ENCODE measurements at places on chromosomes 2 and 18. TPM values are rescaled to one million over a fixed set of nuclear protein-coding genes. Genes with fewer than 3 reads are reported as not detected.

RAMP1 gene
- 3.2 TPM for polyA plus RNA-seq

PRKAG3 gene
- polyA plus RNA-seq: not detected

RBKS gene
- polyA plus RNA-seq: 1.3 TPM

DNA sequence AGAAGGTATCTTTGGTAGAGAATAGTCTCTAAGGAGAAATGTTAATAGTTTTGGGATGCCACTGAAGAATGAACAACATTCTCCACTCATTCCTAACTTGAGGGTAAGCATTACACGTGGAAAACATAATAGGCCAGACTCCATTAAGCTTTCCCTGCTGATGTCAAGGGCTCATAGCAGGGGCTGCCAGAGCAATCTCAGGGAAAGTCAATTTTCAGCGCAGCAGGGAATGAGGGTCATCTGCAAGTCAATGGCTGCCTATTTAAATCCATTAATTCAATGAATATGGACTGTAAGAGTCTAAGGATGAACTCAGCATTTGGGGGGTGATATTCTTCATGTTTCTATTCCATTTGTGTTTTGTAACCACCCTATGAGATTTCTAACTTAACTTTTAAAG, 144.2 kb upstream of the ARL4C start:
- no peak for DNase-seq

DNA sequence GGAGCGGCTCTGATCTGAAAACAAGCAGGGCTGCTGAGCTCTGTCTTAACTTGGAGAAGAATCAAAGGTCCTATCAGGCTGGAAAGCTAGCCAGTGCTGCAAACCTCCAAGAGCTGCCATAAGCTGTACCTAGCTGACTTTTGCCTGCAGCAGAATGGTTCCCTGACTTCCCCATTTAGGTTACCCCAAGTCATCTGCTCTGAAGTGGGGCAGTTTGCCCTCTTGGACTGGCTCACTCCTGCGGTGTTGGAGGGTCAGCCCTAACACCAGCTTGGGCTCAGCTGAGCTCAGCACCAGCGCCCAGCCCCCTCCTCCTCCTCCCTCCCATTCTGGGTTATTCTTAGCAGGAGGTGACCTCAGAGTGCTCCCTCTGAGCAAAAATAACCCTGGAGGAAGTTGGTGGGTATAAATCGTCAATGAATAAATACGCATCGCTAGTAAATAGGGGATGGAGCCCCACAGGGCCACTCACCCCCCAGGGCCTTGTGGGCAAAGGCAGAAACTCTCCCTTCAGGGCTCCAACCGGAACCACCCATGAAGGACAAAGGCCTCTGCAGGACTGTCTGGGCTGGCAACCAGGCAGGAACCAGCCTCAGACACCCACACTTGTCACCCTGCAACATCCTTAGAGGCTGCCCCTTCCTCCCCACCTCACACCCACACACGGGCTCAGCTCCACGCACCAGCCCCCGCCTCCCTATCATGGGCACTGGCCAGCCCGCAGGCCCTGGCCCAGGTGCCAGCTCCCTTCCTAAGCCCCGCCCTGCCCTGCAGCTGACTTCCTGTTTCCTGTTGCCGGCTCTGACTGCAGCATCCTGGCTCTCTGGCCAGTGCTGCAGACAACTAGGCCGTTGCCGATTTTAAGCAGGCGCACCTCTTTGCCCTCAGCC, 46.9 kb downstream of the DNMT3A start:
- peak; percentile 37 for DNase-seq

GRCh38 chr2:132373391-132374135, 43.0 kb upstream of the GPR39 start:
- DNase-seq: no peak

DNA sequence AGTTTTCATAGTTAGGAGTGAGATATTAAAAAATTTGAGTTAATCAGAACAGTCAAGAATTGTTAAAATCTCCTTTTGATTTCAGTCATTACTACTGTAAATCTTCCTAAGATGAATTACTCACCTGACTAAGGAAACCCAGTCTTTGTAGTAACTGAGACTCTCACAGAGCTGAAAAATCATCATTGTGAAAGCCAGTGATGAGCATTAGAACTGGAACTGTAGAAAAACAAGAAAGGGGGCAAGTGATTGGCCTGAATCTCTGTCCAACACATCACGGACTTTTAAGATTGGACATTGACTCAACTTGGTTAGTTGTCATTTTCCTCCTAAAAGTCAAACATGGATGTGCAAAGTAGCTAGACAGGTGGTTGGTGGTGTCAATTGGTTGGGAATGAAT, 21.9 kb downstream of the SETBP1 start:
- no peak for DNase-seq

DNA sequence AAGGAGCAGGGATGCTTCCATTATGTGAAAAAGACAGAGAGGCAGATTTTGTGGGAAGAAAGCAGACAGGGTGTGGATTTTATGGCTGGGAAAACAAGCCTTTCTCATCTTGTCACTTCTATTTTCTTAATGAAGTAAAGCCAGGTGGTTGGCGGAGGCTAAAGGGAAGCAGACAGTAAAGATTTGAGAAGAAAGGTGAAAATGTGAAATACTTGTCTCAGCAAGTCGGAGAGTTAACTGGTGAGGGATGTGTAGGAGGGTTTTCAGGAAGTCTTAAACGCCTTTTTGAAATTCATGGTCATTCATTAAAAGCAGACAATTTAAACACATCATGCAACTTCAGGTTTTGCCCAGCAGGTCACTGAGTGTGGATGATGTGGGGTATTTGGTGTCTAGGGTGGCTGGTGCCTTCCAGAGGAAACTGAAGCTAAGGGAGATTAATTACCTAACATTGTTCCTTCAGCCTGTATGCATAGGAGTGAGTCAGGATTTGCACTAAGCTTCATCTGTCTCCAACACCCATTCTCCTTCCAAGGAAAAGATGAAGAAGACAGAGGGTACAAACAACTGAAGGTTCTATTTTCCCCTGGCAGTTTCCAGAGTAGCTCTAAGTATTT, 20.7 kb downstream of the SLC14A2 start:
- no peak for DNase-seq

DNA sequence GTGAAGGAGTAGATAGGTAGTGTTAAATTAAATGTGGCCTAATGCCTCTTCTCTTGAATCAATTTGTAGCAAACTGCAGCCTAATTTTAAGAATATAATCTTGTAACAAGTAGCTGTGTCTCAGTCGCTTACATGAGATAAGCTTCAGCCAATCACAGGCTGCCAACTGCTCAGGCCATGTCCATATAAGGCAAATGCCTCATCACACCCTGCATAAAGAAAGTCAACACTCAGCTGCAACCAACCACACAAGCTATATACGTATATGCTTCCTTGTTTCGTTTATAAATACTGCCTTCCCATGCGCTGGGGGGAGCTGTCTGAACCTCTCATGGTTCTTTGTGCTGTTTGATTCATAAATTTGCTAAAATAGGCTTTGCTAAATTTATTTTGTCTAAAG, 476.3 kb downstream of the TRIB2 start:
- DNase-seq: peak; percentile 70

DNA sequence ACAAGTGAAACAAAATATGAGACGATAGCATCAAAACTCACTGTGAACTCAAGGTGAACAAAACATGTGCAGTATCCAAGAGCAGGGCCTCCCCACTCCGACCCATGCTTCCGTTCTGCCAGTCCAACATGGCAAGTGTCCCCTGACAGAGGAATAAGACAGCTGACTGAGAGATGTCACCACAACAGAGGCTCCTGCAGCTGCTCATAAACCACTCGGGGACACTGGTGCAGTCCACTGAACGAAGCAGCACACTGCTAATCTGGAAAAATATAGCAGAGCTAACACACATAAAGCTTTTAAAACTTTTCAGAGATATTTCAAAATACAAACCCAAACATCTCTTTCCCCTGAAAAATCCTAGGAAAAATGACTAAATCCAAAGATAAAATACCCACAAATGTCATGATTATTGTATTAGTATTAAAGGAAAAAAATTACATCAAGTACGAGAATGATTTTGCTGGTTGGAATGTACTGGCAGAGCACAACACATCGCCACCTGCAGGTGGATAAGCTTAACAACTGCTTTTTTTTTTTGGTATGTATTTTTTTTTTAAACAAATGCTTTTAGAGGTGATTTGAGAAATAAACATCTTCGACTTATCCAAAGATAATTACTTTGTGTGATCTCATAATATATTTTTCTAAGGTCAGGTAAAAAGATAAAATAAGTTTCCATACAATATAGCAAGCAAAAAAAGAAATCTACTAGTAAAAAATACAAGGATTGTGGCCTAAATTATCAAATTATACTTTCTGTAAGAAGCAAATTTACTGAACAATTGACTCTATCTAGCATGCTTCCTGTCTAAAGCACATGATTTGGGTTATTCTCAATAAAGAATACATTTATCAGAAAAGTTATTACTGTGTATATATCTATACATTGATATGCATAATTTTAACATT, 18.6 kb downstream of the THADA start:
- DNase-seq: peak; percentile 82

GRCh38 chr2:117536139-117536538, 278.4 kb upstream of the DDX18 start:
- no peak for DNase-seq

GRCh38 chr2:142605421-142605820, 272.0 kb upstream of the KYNU start:
- no peak for DNase-seq

DNA sequence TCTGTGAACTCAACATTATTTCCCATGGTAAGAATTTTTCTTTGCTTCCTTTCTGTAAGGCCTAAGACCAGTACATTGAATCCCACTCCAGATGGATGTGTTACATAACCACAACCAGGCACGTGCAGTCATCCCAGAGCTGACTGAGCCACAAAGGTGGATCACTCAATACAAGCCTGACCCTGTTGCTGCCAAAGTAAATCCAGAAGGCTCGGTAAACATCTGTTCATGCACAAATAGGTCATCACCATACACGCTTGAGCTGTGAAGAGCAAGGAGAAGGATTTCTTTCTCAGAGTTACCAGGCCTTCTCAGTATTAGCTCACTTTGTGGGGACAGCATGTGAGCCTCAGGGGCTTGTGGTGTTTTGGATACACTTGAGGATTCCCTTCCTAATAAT, 791.4 kb upstream of the FANCL start:
- DNase-seq: no peak

DNA sequence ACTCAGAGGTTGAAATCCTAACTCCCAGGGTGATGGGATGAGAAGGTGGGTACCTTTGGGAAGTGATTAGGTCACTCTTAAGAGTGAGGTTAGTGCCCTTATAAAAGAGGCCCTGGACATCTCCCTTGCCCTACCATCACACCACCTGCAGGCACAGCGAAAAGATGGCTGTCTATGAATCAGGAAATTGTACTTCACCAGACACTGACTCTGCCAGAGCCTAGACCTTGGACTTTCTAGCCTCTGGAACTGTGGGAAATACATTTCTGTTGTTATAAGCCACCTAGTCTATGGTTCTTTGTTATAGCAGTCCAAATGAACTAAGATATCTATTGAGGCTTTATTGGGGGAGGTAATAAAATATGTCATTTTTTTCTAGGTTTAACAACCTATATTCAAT, 203.6 kb downstream of the SLC8A1 start:
- DNase-seq: no peak

GRCh38 chr2:159012142-159012541, 43.7 kb downstream of the TANC1 start:
- DNase-seq: no peak

GRCh38 chr2:1813371-1813770, 69.1 kb upstream of the PXDN start:
- no peak for DNase-seq

DNA sequence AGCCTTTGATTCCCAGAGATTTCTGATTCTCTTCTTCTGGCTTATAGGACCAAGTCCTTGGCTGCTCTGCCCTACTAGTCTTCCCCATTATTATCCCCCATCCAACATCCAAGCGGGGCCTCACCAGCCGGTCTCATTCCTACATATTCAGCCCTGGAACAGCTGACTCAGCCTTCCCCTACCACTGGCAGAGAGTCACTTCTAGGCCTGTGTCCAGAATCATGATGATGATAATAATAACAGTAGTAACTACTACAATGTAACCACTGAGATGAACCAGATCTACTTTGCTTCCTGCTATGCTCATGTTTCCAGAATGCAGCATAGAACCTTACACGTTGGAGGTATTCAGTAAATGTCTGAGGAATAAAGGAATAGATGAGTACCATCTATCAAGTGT, 295.2 kb downstream of the SRBD1 start:
- peak; percentile 91 for DNase-seq

DNA sequence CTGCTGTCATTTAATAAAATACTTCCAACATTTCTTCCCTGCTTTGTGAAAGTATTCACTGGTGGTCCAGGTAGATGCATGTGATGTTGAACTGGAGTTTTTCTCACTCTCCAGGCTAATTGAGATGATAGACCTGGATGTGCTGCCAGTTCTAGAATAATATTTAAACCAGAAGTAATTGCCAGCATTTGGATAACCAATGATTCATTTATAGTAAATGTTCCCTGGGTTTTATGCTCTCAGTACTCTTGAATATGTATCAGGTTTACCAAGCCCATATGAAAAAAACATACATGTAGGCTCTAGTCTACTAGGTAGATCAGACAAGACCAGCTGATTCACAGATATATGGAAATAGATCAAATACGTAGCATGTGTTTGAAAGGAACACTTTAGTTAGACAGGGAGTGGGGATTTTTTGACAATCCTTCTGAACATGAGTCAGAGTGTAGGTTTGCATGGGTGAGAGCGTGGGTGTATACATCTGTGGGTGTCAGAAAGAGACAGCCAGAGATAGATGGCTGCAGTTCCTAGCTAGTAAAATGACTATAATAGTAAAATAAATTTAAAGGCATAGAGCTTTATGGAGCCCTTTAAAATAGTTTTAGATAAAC, 115.1 kb downstream of the NAB1 start:
- DNase-seq: peak; percentile 65

Measured in fibroblast of lung (primary cell).